ENCODE measurements at places on chromosomes 12 and 14.
A peak's percentile ranks its signal among the peaks of the same experiment; 100 is the strongest.

DNA sequence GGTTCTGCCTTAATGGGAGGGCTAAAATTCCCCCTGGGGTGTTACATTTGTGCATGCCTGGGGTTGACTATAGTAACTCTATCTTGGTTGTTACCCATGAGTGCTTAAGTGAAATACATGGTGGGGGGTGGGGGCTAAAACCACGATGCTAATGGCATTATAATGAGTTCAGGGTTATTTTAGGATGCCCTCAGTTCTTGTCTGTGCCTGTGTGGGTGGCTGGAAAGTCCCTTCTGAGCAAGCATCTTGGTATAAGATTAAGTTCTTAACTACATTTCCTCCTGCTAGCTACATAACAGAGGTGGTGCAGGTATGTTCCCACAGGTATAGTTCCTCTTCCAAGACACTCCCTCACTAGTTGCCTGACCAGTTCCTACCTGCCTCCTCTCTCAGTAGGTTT lies 822.3 kb downstream of the LRFN5 start:
- no peak for DNase-seq

GRCh38 chr12:51196547-51196946 lies 21.3 kb downstream of the POU6F1 start:
- no peak for DNase-seq

DNA sequence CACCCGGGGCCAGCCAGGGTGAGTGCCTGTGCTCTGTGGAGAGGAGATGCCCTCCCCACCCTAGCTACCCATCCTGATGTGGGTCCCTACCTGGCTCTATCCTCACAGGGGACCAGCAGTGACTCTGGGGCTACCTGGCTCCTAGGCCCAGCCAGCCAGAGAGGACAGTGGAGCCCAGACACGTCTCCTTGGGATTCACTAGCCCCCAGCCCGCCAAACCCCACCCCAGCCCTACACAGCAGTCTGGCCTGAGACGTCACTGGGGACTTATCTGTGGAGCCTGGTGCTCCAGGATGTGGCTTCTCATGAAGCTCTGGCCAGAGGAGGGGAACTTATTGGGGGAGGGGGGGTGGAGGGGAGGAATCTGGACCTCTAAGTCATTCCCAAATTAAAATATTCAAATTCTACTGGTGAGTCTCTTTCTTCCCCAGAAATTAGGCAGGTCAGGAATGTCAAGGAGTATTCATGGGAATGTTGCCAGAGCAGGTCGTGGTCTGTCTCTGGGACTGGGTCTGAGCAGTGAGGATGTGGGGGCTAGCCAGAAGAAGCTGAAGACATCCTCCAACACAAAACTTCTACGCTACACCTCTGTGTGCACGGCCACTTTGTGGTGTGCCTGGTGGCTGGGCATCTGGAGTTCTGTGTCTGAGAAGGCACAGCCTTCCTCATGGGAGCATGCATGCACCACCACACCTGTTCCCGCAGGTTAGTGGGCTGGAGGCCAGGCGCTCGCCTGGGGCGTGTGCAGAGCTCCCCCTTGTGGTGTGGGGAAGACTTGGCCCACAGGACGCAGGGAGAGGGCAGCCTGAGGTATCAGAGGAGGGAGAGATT lies 2.7 kb downstream of the CMTM5 start:
- DNase-seq: peak; percentile 66

GRCh38 chr12:56346675-56347074 lies 8.0 kb downstream of the IL23A start:
- peak; percentile 50 for DNase-seq

DNA sequence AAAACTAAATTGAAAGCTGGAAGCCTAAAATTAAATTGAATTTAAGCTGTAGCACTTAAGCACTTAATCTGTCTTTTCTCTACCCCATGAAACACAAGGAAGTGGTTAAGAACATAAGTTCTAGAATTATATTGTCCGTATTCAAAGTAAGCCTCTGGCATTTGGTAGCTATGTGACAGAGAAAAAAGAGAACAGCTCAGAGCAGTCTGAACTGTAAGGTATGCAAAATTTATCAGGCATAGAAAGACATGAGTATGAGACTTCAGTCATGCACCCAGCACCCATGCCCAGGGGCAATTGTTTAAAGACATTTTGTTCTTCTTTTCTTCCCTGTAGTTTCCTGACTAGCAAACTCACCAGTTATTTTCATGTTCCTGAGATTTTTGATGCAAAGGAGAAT lies 116.7 kb downstream of the KCNMB4 start:
- DNase-seq: no peak

DNA sequence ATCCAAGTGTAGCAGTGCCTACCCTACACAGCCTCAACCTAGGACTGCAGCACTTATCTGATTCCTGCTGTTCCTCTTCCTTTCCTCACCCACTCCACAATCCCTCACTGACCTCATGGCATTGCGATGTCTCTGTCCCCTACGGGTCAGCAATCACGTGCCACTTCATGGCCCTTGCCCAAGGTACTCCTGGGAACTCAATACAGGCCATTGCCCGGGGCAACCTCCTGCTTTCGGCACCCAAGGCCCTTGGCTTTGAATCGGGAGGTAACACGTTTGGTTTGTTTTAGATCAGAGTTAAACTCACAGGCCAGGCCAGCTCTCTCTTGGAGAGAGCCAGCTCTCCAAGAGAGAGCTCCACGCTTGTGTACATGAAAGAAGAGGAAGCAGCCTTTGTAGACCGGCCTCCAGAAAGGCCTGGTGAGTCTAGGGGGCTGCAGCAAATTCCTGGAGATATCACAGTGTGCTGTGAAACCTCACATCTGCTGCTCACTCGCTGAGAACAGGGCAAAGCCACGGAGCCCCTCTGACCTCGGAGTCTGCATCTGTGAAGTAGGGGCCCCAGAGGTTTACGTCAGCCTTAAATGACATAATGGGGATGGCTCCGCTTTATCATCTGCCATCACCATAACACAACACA lies 12.2 kb downstream of the CLMN start:
- no peak for DNase-seq

GRCh38 chr12:129208566-129208965 lies 355.3 kb downstream of the GLT1D1 start:
- DNase-seq: no peak

- DNase-seq: peak; percentile 39
Measured at GRCh38 chr12:67650388-67651131, 2.0 kb downstream of the DYRK2 start.

- DNase-seq: peak; percentile 33
Measured at GRCh38 chr12:25557830-25558436, 4.8 kb upstream of the LMNTD1 start.

- DNase-seq: no peak
Measured at GRCh38 chr12:50750366-50750765, 13.5 kb upstream of the ATF1 start.

GRCh38 chr12:3202734-3203446 lies 125.7 kb downstream of the TSPAN9 start:
- peak; percentile 79 for DNase-seq

Data from activated naive CD4-positive, alpha-beta T cell treated with anti-CD3 and anti-CD28 coated beads for 36 hours (primary cell).